Retinal pigment epithelial cell (primary cell): ENCODE measurements at places on chromosomes 4 and X.

DNA sequence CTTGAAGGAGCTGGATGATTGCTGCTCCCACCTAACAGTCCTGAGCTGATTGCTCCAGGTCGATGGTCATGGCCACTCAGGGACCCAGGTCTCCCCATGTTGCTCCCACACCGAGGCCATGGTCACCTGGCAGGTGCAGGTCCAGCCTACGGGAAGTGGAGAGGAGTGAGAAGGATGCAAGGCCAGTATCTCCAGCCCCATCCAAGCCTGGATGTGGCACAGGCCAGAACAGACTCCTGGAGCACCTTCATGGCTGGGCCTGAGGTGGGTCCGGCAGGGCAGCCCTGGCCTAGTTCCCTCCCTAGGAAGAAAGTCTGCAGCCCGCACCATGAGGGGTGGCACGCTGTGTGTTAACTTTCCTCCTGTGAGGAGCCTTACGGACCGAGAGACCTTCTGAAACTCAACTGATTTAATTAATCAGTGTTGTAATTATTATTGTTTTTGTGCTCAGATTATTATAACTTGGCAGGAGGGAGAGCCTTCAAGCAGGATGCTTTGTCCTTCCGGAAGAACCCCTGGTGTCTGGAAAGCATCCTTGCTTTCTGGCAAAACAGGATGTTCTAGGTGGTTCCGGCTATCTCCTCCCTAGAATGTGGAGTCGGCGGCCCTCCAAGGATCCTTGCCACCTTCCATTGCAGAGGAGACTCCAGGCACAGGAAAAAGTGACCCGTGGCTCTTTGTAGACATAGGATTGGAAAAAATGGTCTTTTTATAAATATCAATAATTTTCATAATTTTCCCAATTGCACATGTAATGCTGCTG, 92.3 kb upstream of the ADRA2C start:
- no peak for DNase-seq

DNA sequence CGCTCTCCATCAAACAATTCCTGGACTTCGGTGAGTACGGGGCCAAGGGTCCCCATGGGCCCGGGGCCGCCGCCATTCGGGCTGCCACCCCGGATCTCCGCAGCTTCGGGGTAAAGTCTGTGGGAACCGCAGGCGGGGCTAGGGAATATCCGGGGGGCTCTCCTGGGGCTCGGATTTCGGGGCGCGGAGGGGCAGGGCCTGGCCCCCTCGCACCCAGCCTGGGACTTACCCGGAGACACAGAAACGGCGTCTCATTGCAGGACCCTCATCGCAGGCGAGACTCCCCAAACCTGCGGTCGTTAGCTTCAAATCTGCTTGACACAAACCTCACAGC, 413 bp downstream of the PDK3 start:
- DNase-seq, result no peak

GRCh38 chr4:101037938-101038413, 309.4 kb downstream of the PPP3CA start:
- DNase-seq, result no peak

GRCh38 chr4:60934566-60935295, 265.4 kb upstream of the ADGRL3 start:
- DNase-seq, result no peak

DNA sequence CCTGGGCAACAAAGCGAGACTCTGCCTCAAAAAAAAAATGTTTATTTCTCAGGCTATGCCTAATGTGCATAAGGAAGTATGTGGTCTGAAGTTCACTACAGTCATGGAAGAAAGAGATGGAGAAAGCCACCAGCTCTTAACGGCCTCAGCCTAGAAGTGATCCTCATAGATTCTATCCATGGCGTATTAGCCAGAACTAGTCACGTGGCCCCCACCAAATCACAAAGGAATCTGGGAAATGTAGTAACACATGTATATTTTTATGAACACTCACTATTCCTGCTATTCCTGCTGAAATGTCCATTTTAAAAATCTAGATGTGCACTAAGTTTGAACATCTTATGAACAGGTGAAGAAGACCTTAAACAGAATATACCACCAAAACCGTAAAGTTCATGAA, 33.8 kb downstream of the MTTP start:
- DNase-seq, result no peak

- no peak for DNase-seq
These were observed 32.8 kb downstream of the FHDC1 start for GRCh38 chr4:152968806-152969394.

GRCh38 chr4:40317916-40318658, 17.0 kb upstream of the CHRNA9 start:
- DNase-seq, result no peak
